Astrocyte (in vitro differentiated cells and primary cell): ENCODE measurements at places on chromosomes 6 and 20. TPM values are rescaled to one million over a fixed set of nuclear protein-coding genes. Genes with fewer than 3 reads are reported as not detected.

The ADGRF1 gene
- total RNA-seq, result 0.05 and 0.25 TPM in 2 replicates

The AFG1L gene
- 6.4 and 7.9 TPM in 2 replicates for total RNA-seq

The RIMS4 gene
- total RNA-seq, result 0.48 and 0.53 TPM in 2 replicates

The LST1 gene
- not detected in 2 replicates for total RNA-seq
